ENCODE measurements at places on chromosomes 6 and 20.

DNA sequence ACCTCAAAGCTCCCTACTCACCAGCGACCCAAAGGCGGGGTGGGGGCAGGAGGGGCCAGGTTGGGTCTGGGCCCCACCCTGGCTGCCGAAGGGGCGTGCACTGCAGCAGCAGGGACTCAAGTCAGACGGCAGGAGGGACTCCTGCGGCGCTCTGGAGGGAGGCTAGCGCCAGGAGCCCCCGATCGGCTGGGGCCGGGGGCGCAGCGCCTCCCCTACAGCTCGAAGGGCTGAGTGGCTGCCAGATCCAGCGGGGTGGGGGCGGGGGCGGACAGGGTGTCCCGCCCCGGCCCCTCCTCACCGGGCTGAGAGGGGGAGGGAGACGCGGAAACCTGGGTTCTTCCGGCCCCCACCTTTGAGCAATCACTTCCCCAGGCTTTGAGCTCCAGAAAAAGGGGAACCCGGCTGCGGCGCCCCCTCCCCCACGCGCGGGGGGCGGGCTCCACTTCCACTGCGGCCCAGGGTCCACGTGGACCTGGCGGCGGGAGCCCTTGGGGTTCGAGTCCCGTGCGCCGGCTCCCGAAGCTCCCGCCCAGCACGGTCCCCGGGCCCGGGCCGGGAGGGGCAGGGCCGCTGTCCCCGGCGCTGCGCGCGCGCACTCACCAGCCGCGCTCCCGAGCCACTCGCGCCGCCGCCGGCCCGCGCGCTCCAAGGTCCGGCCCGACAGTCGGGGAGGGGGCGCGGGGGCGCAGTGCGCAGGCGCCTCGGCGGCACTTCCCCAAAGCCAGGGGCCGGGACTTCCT lies at the start of gene RGS19:
TSS of gene RGS19 (minus strand) at position 246 of the 740 bp plus-strand sequence. CDS start 2,632 bp downstream, outside the sequence.
- no peak for DNase-seq

GRCh38 chr6:154222716-154223115 lies 133.9 kb downstream of the IPCEF1 start:
- no peak for DNase-seq

DNA sequence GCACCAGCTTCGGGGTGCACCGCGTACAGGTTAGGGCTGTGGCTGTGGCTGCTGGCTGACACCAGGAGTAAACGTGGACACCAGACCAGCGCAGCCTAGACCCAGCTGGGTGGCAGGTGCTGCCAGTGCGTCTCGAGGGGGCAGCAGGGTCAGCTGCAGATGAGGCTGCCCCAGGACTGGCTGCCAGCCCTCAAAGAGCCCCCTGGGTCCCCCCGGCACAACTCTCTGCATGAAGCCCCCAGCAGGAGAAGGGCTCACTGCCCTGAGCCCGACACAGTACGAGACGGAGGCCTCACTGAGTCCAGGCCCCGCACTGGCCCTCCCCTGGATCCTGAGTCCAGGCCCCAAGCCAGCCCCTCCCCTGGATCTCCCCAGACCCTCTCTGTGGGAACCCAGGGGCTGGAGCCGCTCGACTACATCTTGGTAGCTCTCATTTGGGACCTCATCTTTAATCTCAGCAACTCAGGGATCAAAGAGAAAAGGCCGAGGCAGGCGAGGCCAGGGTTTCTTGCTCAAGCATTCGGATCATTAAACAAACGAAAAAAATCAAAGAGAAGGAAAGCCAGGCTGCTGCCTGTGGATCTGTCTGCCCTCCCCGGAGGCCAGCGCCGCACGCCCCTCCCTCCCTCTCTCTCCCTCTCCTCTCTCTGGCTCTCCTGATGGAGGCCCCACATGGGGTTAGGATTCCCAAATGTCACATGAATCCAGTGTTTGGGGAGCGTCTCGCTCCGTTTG lies 7.0 kb upstream of the NKAIN4 start:
- DNase-seq = no peak

DNA sequence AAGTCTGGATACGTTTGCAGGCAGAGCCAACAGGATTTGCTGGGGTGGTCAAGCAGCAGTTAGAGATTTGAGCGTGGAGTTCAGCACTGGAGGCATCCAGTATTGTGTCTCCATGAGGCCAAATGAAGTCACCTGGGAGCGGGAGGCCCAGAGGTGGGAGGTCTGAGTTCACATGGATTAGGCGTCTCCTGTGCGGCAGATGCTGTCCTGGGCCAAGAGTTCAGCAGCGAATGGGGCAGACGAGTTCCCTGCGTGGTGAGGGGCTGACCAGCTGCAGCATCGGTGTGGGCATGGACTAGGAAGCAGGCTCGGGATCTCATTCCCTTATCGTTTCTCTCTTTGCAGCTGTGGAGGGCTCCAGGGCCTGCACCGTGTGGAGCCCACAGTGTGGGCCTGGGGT lies 66.2 kb downstream of the BCAS4 start:
- no peak for DNase-seq

- no peak for DNase-seq
Observed at GRCh38 chr20:22844959-22845358, 190.2 kb upstream of the SSTR4 start.

All from glomerular endothelial cell (primary cell).